ENCODE measurements at places on chromosomes 5 and 9.

DNA sequence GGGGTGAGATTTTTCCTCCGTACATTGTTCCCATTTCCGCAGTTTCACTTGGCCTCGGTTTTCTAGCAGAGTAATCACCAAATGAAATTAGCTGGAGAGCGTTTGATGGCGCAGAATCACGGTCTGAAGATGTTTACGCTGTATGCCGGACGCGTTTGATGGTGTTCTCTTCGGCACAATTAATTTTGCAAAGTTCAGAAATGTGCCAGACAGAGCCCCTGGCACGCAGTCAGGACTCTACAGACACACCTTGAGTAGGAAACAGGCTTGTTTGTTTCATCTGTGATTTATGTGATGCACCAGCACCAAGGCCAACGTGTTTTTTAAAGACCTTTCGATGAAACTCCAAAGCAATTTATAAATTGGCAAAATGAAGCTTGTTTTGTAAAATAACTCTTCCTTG lies 863 bp upstream of the LIFR start:
- DNase-seq: no peak

DNA sequence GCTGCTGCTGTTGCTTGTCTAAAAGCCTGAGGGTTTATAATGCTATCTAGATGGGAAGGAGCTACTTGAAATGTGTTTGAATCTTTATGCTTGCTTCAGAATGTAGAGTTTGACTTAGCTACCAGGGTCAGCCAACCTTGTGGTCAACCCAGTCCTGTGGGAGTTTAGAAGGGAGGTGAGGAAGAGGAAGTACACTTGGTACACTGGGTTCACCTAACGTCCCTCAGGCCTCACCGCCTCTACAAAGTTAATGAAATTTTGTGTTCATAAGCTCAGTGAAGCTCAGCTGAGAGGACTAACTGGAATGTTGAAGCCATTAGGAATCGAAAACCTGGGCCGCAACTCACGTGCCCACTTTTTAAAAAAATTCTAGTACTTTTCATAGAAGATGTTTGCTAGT lies 10.7 kb downstream of the IQGAP2 start:
- DNase-seq: no peak

DNA sequence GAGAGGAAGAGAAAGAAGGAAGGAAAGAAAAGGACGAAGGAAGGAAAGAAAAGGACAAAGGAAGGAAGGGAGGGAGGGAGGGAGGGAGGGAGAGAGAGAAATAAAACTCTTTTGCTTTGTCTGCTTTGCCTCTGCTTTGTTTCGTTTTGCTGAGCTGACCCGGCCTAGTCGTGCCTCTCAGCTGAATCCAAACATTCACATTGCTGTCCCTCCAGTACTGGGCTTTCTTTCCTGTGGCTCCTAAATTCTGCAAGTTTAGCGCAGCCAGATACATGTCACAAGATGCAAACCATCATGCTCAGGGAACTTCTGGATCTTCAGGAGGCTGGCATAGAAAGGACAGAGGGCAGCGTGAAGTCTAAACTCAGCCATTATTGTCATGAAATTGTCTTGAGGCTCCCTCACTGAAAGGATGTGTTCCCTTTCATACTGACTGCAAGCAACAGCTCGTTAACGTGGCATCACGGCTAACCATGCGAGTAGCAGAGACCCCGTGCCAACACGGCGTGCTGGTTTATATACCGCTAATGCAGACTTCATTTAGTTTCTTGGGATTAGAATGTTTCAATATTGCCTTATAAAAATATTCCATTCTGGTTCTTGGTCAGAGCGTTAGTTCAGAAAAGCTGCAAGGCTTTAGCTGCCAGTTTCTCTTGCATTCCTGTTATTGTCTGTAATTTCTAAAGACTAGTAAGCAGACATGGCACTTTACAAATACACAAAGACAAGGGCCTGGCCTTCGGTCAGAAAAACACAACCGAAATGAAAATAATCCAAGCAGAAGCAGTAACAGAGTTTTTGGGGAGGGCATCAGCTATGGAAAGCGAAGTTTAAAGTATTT lies 94.2 kb downstream of the TMEM174 start:
- no peak for DNase-seq

DNA sequence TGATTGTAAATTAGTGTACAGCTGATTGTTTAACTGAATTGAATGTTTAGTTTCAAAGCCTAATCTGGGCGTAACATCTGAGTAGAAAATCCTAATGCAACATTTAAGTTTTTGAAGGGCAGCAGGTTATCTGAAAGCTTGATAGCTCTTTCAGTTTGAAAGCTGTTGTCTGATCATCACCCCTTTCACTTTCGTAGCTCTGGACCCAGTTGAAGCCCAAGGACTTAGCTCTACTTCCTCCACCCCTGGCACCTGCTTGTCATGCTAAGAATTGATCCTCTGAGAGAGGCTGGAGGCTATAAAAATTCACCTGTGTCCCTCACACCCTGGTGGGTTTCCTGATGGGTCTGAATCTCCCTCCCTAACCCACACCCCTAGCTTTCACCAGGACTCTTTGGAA lies 86.0 kb downstream of the ZFAND5 start:
- no peak for DNase-seq

- no peak for DNase-seq
Observed at GRCh38 chr9:15249042-15249818, 57.8 kb downstream of the TTC39B start.

DNA sequence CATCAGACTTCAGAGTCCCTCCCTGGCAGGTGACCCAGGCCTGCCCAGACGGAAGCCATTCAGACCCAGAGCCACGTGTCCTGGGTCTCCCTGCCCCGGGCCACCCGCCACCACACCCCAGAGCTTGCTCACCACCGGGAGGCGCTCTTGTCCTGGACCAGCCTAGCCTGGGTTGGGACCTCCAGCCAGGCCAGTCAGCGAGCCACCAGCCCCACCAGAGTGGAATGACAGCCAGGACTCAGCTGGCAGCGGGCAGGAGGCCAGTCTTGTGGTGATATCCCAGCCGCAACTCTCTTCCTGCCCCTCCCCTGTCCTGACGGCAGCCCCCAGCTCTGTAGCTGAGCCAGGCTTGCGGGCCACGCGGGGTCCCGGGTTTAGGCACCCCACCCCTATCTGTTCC lies 1.7 kb upstream of the PTGDS start:
- DNase-seq: no peak
